ENCODE measurements at places on chromosomes 11 and 22.

GRCh38 chr11:103671143-103671651 lies 365.2 kb upstream of the DDI1 start:
- no peak for DNase-seq

DNA sequence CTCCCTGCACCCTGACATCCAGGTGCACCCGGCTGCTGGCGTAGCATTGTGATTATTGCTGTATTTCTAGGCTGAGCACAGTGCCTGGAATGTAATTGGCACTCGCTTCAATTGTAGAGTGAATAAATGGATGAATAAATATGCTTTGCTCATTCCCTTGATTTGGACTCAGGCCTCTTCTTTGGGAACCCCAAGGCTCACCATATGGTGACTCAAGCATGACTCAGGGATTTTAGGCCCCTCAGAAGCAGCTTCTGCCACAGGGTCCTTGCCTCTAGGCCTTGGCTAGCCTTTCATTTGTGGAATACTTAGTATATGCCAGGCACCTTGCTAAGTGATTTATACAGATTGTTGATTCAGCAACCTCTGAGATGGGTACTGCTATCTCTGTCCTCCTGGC lies 78.9 kb downstream of the GRIK4 start:
- DNase-seq = no peak

- no peak for DNase-seq
Measured at GRCh38 chr11:28836285-28837081, 728.3 kb downstream of the METTL15 start.

GRCh38 chr11:36774603-36775002 lies 176.6 kb upstream of the RAG2 start:
- DNase-seq = no peak

DNA sequence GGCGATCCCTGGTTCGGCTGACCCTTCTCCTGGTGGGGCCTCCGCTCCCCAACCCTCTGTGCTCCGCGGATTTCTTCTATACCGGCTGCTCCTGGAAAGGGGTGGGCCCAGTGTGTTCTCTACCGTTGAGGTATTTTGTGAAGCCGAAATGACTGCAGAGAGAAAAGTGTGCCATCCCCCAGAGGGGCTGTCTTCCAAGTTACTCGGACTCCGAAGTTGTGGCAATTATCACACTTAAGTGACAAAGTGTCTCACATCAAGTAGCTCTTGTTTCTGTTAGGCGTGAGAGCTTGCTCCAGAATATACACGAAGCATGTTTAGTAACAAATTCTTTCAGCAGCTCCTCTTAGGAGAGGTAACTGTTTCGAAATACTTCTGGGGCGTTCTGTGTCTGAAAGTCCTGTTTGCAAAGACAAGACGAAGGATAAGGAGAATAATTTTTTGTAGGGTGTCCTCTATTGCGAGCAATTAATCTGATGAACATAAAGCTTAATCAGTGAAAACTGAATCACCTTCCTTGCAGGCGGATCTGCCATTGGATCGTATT lies 434 bp downstream of the XPNPEP3 start:
- DNase-seq = no peak

DNA sequence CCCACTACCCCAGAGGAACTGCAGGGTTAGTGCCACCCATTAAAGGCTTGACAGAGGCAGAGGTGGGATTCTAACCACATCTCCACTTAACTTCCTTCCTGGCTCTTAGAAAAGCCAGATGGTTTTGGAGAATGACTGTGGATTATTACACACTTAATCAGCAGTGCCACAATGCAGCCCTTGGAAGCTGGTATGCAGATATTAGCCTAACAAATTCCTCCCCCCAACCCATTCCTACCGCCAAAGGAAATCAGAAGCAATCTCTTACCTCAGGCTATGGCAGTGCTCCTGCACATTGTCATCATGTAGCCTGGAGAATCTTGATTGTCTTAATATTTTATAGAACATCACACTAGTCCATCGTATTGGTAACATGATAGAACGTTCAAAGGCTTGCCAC lies 23.2 kb upstream of the NRGN start:
- DNase-seq = no peak

DNA sequence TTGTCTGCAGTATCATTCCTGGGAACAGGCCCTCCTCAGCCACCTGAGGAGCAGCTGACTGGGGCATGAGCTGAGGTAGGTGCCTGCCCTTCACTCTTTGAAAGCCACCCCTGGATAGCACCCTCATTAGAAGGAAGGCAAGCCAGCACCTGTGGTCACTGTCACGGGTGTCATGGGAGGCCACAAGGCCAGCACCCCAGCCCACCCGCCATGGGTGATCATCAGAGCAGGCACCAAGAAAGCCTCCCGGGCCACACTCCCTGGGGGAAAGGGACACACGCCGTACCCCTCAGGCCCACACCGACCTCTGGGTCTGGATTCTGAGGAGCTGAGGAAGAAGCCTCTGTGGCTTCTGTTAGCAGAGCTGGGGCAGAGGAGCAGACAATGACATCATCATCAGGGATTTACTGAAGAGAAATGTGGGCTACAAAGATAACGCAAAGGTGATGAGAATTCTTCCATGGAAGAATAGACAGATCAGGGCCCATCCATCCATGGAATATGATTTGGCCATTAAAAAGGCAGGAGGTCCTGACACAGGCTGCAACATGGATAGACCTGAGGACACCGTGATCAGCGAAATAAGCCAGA lies 16.7 kb upstream of the NAP1L4 start:
- no peak for DNase-seq

DNA sequence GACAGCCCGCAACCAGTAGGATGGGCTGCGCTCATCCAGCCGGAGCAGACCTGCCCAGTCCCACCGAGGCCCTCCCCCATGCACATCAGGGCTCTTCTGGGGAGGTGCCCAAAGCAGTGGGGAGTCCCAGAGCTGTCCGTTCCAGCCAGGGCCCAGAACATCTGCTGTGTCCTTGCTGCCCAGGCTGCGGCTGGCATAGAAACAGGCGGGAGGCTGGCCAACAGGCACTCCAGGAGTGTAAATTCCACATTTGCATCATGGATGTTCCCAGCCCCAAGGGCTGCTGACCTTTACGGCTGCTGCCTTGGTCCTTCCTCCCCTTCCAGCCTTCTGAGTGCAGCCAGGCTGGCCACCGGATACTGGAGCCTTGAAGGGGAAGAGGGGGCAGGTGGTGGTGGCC lies 30.0 kb upstream of the SYT7 start:
- DNase-seq = no peak

DNA sequence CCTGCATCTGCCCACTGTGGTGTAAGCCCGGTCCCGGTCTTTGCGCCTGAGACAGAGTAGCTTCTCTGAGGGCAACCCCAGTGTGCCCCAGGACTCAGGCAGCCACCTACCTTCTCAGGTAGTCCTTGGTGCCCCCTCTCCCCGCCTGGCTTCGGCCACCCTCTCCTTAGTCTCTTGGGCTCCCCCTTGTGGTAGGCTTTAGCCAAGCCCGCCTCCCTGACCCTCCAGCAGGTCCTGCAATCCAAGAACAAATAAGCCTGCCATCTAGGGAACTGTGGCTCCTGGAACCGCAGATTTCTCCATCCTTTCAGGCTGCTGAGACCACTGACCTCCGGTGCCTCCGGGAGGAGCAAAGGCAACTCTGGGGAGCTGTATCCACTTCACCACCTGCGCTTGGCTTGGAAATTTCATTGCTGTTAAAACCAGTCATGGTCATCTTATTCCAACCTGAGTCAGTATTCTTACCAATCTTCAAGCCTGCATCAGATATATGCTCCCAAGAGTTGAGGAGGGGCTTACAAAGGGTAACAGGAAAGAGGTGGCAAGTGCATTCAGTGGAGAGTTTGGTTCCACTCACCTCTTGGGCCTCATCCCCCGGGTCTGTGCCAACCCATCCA lies 52.8 kb upstream of the TENM4 start:
- peak; percentile 70 for DNase-seq

GRCh38 chr11:60912851-60913528 lies 968 bp upstream of the TMEM109 start:
- no peak for DNase-seq

DNA sequence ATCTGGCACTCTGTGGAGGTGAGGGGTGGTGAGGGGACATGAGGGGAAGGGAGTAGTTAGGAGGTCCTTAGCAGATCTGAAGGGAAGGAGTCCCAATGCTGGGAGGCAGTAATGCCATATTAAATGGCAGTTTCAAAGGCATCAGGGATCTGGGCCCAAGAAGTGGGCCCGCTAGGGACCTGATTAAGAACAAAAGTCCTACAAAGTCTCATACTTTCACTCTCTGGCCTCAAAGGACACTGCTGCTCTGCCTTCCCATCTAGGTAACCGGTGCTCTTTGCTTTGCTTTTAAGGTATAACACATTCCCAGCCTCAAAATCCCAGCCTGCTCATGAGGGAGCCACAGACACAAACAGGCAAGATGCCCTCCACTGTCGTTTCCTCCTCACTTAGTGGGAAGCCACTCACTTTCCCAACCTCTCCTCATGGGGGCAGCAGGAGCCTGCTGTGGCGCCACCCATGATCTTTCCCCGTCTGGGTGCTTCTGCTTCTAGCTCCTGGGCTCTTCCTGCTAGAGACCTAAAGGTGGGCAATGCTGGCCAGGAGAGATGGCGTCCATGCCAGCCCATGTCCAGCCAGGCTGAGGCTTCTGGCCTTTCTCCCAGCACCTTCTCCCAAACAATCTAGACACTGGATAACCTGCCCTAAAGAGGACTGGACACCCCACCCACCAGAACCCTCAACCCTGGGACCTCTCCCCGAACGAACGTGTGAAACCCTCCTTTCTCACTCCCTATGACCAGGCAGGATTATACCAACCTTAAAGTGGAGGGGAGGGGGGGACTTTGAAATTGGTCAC lies 68.3 kb downstream of the PLEKHA7 start:
- DNase-seq = peak; percentile 74

GRCh38 chr22:29328055-29328454 lies 12.6 kb upstream of the RASL10A start:
- no peak for DNase-seq

- DNase-seq = no peak
Measured at GRCh38 chr11:1761857-1762536, 1.7 kb downstream of the CTSD start.

- DNase-seq = no peak
Measured at GRCh38 chr11:47550288-47551047, 2.5 kb downstream of the CELF1 start.

Measured in activated CD4-positive, alpha-beta T cell treated with anti-CD3 and anti-CD28 coated beads for 36 hours (primary cell).